NCI-H526 (cell line): ENCODE measurements at places on chromosomes 13 and 19.

GRCh38 chr13:48334534-48335127 lies 31.1 kb downstream of the RB1 start:
- DNase-seq = peak; percentile 34

- DNase-seq = peak; percentile 52
These were observed at the start of gene CACNG7 for GRCh38 chr19:53908935-53909415. Gene CACNG7 (plus strand): TSS chr19:53909278. CDS start chr19:53912832, 3,554 bp downstream.

GRCh38 chr19:18418483-18419194 lies 559 bp upstream of the SSBP4 start:
- DNase-seq = no peak

GRCh38 chr19:4375164-4376027 lies 25.0 kb downstream of the SH3GL1 start:
- DNase-seq = peak; percentile 91

- DNase-seq = no peak
These were observed 133.9 kb downstream of the AKAP11 start for GRCh38 chr13:42405665-42406390.

GRCh38 chr13:73607489-73608156 lies 526.6 kb downstream of the KLF12 start:
- peak; percentile 45 for DNase-seq

- DNase-seq = no peak
These were observed 62.2 kb downstream of the KCNRG start for GRCh38 chr13:50077431-50077830.

GRCh38 chr19:35796645-35797542 lies 15.8 kb downstream of the PRODH2 start:
- no peak for DNase-seq

GRCh38 chr13:35818633-35819067 lies 312.5 kb downstream of the DCLK1 start:
- peak; percentile 51 for DNase-seq

DNA sequence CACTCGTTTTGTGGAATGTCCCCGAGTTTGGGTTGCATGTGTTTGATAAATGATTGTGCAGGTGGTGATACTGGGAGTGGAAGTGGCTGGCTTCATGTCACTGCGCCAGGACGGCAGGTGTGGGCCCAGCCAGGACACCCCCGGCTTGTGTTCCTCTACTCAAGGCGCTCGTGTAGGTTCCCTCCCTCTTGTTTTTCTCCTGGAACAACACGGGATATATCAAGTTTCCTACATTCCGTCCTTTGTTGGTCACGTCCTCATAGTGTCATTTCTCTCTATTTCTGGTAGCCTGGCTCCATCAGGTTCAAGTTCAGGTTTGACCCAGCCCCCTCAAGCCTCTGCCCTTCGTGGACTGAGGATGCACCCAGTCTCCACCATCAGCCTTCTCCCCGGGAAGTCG lies 16.3 kb downstream of the IL17D start:
- no peak for DNase-seq
